NCI-H446 treated with DMSO at 0.1 percent for 48 hours (cell line): ENCODE measurements at places on chromosomes 1 and 21.

DNA sequence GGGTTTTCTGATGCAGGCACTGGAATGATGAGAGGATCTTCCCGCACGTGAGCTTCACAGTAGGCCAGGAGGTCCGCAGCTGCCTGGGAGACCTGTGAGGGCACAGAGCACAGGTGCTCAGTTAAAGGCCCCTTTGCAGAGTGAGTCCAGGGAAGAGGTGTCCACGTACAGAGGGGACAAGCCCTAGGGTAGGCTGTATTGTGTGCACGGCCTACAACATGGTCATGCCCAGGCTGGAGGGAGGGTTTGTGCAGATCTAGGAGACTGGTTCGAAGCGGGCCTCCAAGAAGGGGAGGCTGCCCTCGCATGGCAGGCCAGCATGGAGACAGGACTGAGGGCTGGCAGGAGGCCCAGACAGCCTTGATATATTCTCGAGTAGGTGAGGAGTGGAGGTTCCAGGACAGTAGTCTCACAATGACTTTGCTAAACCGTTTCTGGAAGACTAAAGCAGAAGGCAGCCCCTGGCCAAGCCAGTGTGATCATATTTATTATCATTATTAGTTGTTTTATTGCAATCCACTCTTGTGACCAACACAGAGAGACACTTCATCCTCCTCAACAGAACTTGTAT, 48.0 kb upstream of the B3GALNT2 start:
- no peak for DNase-seq

DNA sequence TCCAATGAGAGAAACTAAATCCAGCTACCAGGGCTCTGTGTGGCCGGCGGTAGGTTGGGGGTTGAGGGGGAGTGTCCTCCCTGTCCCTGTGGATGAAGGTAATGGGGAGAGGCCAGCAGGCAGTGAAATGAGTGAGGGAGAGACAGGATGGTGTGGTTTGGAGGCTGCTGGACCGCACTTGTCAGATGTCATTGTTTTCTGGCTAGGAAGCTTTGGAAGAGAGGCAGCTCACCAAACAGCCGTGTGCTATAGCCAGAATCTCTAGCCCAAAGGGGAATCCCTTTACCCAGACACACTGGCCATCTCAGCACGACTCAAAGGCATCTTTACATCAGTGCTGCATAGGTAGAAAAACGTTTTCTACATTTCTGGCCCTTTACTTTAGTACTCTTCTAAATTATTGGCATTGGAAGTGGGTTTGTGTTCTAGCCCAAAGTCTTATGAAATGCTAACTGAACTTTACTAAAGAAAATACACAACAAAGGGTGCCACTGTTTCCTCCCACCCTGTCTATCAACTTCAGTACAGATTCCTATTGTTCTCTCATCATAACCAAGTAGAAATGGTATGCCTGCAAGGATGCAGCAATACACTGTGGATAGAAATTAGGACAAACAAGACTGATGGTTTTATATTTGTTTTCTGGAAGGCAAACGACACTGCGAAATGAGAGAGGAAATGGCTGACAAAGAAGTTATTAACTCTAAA, 95.9 kb upstream of the COA6 start:
- no peak for DNase-seq

DNA sequence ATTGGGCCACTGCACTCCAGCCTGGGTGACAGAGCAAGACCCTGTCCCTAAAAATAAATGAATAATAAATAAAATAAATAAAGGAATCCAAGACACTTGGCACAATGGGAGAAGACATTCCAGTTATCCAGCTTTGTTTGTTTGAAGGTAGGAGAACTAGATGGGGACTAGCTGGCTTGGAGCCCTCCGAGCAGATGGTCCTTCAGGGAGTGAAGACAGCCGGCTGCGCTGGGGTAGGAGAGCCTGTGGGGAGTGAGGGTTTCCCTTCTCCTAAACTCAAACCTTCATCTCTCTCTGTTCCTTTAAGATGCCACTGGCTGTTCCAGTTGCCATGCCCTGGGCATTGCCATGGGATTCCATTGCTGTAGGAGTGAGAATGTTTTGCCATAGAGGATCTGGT, 120.6 kb downstream of the NAV1 start:
- DNase-seq, result peak; percentile 32

- no peak for DNase-seq
Measured at GRCh38 chr21:33945652-33946270, 30.2 kb upstream of the ATP5PO start.

- no peak for DNase-seq
Measured at GRCh38 chr1:235129774-235130570, 1.3 kb upstream of the TOMM20 start.

- DNase-seq, result no peak
Measured at GRCh38 chr1:156458181-156458503, 42.4 kb downstream of the MEF2D start.

DNA sequence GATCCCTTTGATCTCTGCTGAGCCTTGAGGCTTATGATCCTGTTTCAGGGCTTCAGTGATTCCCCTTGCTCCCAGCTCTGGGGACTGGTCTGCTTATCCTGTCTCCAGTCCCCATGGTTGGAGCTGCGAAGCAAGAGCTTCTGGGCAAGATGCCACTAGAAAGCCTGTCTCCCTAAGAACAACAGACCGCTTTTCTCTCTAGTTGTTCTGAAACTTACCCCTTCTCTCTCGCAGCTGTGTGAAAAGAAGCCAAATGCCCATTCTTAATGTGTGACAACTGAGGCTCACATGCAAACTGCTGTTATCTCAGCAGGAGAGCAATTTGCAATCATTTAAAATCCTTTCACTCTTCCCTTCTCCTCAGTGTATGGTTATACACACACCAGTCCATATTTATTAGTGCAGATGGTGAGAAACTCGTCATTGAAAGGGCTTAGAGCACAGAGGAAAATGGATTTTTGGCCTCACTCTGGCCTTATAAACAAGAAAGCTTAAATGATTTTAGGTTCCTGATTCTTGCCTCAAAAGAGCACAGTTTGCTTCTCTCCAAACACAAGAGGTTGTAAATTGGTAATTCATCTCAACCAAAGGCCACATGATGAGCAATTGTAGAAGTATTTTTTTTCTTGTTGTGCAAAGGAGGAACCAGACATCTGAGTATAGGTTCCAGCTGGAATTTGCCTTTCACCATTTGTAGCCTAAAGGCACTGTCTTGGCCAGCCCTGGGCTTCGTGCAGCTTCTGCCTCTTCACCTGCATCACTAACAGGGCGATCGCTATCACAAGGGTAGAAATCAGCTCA, 179.2 kb upstream of the LMO4 start:
- DNase-seq, result peak; percentile 29

- DNase-seq, result no peak
Measured at GRCh38 chr1:211527006-211527405, 35.0 kb upstream of the RD3 start.

DNA sequence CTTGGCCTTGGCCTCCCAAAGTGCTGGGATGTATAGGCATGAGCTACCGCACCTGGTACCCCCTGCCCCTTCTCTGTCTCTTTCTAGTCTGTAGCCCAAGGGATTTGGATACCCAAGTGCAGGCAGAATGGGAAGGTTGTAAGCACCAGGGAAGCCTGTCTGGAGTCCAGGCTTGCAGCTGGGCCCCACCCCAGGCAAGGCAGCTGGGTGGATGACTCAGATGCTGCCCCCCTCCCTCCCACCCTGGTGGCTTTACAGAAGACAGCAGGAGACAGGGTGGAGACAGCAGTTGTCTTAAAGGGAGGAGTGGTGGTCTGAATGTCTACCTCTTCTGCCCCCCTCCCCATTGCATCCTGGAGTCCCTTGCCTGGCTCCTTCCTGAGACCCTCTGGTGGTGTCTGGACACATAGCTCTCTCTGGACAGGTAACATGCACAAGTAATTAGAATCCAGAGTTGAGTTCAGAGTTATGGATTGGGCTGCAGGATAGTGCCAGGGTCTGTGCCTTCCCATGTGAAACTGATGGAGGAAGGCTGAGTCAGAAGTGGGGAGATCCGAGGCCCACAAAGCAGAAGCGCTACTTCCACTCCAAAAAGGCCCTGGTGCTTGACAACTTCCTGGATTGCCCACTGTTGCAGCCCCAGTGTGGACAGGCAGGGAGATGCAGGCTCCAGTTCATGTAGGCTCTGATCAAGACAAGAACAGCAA, 5.1 kb downstream of the LMNA start:
- no peak for DNase-seq

DNA sequence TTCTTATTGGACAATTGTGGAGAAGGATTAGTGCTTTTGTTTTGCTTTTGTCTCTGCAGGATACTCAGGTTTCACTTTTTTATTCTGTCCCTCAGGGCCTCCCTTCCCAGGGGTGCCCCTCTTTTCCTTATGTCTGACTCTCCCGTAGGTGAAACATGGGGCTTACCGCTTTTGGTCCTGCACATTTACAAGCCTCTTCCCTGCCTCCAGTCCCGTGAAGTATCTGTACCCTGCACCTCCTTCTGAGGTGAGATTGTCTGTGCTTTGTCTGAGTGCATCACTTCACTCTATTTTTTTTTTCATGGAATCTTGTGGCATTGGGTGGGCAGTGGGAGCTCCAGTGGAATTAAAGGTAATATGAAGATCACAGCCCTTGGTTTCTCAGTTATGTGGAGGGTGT, 758.1 kb upstream of the TPTE start:
- DNase-seq, result no peak

GRCh38 chr1:33248244-33248643, 8.0 kb upstream of the ZNF362 start:
- no peak for DNase-seq

DNA sequence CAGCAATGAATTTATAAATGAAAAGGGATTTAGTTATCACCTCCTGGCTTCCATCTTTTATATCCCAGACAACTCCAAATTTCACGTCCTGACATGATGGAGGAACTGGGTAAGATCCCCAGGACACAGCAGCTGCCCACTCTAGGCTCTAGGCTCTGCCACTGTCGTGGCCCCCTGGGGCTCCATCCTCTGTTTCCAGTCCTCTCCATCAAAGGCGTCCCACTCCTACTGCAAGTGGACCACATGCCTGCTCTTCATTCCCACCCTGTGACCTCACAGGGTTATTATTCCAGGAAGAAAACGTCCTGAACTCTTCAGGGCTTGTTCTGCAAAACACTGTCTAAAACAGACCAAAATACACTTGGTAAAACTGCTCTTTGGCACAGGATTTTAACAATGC, 11.9 kb downstream of the URB1 start:
- no peak for DNase-seq

GRCh38 chr1:215704089-215704860, 137.2 kb downstream of the KCTD3 start:
- DNase-seq, result no peak

DNA sequence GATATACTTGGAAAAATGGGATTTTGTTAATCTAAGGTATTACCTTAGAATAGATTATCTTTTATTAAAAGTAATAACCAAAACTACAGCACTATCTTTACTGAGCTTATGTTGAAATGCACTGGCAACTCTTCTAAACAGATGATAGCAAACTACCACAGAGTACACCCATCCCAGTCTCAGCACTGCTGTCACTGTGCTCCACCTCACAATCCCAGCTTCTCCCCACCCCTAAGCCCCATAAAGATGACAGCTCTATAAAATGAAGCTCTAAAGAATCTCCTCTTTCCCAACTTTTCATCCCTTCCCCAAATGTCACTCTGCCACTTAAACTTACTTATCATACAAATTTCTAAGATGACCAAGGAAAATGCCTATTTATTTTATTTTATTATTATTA, 6.4 kb downstream of the DSTYK start:
- DNase-seq, result no peak

GRCh38 chr21:36419996-36420395, 34.8 kb downstream of the CHAF1B start:
- peak; percentile 14 for DNase-seq

DNA sequence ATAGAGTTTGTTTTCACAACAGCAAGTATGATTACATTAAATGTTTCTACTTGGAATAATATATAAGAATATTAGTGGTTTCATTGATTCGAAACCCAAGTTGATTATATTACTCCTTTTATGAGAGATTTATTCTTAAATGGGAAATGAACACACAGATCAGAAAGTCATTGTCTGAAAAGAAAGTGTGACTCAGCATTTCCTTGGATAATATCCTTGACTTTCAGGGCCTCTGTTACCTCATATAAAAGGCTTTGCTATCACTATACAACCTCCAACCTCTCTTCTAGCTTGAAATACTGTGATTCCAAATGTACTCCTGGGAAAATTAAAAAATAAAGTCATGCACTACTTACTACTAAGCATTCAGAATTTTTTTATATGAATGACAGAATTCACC, 295.3 kb upstream of the LYPLAL1 start:
- no peak for DNase-seq

- DNase-seq, result no peak
Measured at GRCh38 chr21:42189431-42189830, 29.5 kb upstream of the ABCG1 start.

GRCh38 chr1:75908717-75909152, 23.5 kb downstream of the ASB17 start:
- DNase-seq, result peak; percentile 10

DNA sequence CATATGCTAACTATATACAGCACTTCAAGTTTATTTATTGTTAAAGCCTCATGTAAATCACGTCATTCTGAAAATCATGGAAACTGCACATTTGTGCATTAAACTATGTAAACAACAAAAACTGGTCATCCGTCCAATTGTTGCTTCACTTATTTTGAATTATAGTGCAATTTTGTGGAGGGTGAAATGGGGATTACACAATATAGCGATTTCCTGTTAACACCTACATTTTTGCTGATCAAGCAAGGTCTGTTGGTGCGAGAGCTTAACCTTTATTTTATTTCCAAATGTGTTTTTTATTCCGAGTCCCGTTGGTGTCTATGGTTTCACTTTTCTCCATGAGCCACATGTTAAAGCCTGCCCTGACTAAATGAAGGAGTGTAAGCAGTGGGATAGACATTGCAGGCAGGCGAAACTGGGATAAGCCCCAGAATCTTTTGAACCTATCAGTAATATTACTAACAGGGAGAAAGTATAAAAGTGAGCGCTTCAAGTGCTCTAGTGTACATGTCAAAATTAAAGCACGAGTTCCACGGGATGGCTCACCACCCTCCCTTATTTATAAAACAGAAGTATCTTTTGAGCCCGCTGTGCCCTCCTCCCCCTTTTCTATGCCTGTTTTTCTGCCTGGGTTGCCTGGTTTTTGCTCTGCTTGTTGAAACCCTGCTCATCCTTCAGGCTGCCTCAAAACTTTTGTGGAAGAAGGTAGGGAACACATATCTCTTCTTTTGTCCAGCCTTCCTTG, 120.7 kb downstream of the NFIA start:
- DNase-seq, result no peak

DNA sequence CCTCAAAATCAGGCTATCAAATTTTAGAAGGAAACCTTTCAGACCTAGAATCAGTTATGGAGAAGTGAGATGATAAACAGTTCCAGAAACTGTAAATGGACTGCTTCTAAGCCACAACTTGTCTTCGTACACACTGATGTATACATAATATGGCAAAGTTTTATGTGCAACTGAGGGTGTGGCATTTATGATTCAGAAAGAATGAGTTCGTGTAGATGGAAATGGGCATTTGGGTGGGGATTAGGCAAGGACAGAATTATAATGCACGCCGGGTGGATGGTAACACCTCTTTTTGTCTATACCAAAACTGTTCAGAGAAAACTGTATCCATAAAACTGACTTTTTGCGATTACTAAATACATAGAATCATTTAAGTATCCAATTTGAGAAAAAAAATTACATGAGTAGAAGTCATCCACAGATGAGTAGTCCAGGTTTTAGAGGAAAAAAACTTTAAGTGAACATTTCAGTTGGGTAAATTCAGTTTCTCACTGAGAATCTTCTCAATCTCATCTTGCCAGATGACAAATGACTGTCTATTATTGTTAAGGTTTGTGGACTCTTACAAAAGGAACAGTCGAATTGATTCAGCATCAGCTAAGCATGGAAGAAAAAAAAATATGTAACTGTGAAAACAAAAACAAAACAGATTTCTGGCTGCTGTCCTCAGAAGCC, 22.5 kb downstream of the ERRFI1 start:
- DNase-seq, result no peak
